Fibroblast of the aortic adventitia (primary cell): ENCODE measurements at places on chromosomes 7 and 10.

- DNase-seq, result no peak
These were observed 3.6 kb downstream of the VAX1 start for GRCh38 chr10:117134306-117135025.

DNA sequence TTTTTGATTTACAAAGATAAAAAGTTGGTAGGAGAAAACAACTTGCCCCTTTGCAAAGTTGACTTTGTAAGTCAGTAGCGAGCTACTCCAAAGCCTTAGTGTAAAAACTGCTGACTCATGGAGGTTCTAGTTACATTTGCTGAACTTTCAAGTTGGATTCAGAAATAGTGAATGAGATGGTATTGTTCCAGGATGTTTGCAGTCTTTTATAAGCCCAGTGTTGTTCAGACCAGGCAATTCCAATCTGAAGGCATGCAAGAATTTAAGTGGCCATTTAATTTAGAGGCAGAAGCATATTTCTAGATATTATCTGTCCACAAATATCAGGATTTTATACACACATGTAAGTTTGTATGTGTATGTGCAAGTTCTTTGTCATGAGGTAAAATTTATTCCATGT, 21.6 kb downstream of the TES start:
- peak; percentile 83 for DNase-seq

DNA sequence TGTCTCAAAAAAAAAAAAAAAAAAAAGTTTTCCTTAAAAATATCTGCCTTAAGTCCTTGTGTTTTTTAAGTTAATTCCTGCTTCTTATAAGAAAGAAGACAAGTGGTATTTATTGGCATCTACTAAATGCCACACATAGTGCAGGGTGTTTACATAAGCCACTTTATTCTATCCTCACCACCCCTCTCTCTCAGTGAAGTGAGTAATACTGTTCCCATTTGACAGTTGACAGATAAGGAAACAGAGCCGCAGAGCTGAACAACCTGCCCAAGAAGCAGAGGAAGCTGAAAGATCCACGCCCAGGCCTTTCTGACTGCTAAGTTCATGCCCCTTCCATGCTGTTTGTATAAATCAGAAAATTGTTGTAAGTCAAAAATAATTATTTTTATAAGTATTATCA, 54.1 kb downstream of the ABLIM1 start:
- peak; percentile 12 for DNase-seq

GRCh38 chr10:103254113-103254512, 8.4 kb downstream of the RPEL1 start:
- DNase-seq, result no peak

DNA sequence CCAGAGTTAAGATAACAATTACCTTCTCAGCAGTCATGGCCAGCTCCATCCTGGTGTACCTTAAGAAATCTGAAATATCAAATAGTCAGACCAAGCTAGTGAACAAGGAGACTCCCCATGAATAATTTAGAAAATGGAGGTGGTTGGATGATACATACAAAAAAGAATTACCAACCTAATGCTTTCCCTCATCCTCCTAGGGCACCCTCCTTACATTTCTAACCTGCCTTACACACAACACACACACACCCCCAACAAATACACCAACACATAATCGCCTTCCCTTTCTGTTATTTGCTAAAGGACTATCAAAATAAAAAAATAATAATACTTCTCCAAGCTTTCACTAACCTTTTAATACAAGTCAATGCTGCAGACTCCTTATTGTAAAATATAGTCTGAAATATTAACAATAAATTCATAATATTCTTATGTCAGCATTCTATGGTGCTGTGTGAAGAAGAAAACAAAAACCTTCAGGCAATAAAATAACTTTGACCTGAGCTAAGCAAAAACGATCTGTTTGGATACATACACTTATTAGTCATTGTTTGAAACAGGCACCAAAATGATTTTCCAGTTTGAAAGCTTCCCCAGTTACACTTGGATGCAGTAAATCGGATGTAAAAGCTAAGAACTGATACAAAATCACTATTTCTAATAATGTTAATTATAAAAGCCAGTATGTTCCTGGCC, 3.4 kb downstream of the TWIST1 start:
- peak; percentile 66 for DNase-seq

DNA sequence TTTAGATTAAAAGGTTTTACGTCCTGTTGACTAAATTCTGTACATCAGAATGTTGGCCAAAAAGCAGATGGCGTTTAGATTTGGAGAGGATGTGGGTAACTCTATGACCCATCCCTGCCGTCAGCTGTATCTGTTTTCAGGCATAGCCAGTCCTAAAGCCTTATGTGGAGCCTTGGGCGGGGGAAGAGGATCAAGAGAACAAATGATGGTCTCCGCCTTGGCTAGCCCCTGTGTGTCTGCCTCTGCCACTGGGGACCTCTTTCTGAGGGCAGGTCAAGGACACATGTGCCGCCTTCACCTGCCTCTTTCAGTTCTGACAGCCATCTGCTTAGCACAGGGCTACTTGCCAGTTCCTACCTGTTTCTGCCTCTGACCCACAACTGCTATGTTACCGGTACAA, 24.1 kb downstream of the PDSS1 start:
- DNase-seq, result no peak

GRCh38 chr7:1937252-1937605, 267.2 kb downstream of the ELFN1 start:
- no peak for DNase-seq

DNA sequence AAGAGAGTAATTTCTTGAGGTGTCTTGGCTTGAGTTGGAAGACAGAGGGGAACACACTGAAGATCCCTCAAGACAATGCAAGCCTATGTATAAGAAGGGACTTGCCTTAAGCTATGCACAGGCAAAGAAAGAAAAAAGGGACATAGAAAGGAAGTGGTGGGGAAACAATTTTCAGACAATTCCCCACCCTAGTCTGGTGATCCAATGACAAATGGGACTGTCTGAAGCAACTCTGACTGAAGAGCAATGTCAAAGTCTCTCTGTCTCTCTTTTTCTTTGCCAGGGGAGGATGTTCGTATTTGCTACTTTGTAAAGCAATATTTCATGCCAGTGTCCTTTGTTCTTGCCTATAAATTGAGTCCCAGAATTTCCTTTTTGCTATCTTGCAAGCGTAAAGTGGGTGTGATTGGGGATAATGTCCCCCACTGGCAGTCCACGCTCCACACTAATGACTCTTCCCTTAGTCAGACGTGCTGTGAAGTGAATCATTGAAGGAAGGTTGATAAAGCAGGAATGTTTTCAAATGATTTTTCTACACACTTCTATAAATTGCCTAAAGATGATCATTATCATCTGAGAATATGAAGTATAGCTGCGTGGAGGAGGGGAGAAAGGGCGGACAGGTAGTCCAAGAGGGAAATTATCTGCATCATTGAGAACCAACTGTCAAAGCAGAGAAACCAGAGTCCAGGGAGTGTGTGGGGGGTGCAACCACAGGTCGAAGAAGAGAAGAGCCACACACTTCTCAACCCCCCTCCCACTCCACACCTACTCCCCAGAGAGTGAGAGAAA, 243.8 kb upstream of the ETV1 start:
- peak; percentile 49 for DNase-seq

- DNase-seq, result no peak
These were observed 46.1 kb downstream of the PPIF start for GRCh38 chr10:79393221-79393923.

- DNase-seq, result peak; percentile 22
These were observed 65.1 kb upstream of the NEBL start for GRCh38 chr10:20962165-20962564.

- DNase-seq, result peak; percentile 69
These were observed 61.3 kb downstream of the ABCB4 start for GRCh38 chr7:87413951-87414793.

DNA sequence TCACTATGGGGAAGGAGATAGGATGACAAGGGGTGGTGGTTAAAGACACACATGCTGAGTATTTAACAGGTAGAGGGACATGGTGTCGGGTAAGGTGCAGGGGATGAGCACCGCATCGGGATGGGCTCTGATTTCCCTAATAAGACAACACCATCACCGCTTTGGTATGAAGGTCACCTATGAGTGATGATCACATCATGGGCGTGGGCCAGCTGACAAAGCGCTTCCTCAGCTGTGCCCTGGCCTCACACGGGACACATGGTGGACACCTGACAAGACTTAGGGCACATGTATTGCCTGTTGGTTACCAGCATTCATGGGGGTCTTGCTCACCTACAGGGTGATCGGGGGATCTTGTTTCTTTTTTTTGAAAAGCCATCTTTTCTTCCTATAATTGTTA, 12.8 kb downstream of the C7orf57 start:
- DNase-seq, result no peak

DNA sequence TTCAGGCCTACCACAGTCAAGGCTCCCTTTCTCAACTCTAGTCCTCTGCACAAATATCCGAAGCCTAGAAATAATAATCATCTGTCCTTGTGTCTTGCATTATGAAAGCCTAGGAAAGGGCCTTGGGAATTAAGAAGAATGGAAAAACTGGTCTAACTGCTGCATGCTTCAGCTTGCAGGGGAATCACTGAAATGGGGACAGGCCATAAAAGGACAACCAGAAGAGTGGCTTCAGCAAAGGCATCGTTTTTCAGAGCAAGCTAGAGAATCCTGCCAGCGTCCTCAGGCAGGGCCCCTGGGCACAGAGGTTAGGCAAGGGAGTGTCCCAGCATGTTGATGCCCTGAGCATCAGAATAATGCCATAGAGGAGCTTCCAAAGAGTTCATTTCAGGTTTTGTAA, 13.2 kb downstream of the ERVW-1 start:
- DNase-seq, result no peak
